NCI-H774 (cell line): ENCODE measurements at places on chromosomes 3 and 15.

DNA sequence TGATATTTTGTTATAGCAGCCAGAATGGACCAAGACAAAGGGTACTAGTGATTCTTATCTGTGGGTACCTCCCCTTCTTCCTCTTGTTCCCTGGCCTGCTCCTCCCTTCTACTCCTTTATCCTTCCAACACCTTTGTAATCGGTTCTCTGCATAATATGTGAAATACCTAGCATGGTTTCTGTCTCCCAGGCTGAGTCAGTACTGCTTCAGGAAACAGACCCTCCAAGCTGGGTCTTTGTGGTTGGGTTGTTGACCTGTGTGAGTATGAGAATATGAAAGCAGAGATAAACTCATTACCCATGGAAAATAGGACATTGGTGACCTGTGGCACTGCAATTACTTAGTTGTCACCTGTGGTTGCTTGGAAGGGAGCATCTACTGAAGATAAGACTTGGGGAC is 69.3 kb upstream of the KLF13 start:
- DNase-seq = no peak

DNA sequence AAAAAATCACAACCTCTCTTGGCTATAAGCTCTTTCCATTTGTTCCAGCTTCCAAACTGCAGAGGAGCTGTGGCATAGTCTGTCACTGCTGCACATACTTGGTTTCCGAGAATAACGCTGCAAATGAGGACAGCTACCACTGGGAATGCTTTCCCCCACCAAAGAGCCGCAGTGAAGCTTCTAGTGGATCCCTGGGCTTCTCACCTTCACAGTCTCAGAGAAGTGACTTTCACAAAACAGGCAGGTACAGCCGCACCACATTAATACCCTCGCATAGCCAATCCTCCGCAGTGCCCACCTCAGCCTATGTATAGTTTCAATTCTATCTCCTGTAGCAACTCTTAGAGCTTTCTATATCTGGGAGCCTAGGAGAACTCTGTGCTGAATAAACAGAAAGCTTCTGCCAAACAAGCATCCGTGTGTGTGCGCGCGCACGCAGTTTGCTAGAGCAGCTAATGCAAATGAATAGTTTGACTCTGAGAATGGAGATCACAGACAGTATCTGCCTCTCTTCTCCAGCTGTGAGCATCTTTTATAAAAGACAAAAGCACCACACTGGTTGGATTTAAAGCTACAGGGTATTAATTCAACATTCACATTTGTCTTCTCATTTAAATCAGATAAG is 81.9 kb upstream of the PLXND1 start:
- DNase-seq = peak; percentile 68

- DNase-seq = no peak
These were observed 477.1 kb upstream of the KCNMB2 start for GRCh38 chr3:178059119-178059518.

DNA sequence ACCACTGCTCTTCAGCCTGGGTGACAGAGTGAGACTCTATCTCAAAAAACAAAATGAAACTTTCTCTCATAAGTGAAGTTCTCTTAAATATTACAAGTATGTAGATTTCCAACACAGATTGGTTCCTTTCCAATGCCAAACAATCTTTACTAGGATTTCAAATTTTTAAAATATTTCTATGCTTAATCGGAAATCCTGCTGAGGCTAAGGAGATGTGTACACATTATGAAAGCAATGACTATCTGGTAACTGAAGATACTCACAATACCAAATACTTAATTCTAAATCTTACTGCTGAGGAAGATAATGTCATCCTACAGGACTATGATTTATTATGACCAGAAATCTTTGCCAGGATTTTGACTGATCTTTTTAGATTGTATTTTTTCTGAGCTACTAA is 255.6 kb upstream of the ZNF717 start:
- no peak for DNase-seq

DNA sequence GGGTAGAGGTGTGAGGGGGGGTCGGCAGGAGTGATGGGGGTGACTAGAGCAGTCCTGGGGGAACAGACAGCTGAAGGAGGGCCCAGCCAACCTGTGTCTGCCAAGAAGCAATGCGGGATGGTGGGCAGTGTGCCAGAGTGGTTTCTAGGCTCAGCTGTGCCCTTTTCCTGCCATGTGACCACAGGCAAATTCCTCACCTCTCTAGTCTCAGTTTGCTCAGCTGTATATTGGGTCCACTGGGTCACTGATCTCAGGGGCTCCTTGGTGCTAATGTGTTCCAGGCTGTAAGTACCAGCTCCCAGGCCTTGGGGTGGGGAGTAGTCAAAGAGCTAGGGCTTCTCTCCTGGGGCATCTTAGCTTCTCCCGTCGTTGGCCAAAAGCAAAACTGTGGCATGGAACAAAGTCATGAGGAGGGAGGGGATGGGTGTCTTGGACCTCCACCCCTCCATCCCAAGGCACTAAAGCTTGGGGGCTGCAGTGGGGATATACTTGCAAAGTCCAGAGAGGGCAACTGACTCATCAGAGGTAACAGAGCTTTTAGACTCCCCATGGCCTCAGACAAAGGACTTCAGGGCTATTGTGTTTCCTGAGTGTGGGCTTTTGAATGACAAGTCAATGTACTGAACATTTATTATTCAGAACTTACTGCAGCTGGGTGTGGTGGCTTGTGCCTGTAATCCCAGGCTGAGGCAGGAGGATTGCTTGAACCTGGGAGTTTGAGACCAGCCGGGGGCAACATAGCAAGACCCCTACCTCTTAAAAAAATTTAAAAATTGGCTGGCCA is 20.9 kb downstream of the SMAD6 start:
- DNase-seq = no peak

- no peak for DNase-seq
These were observed 900 bp upstream of the HYAL3 start for GRCh38 chr3:50299929-50300680.

DNA sequence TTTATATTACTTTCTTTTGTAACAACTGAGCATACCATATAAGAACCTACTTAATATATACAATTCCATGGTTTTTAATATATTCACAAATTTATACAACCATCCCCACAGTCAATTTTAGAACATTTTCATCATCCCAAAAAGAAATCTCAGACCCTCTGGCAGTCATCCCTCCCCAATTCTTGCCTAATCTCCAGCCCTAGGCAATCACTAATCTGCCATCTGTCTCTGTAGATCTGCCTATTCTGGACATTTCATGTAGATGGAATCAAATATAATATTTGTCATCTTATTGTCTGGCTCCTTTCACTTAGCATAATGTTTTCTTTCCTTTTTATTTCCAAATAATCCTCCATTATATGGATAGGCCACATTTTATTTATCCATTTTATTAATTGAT is 92.5 kb downstream of the LARS2 start:
- DNase-seq = no peak

DNA sequence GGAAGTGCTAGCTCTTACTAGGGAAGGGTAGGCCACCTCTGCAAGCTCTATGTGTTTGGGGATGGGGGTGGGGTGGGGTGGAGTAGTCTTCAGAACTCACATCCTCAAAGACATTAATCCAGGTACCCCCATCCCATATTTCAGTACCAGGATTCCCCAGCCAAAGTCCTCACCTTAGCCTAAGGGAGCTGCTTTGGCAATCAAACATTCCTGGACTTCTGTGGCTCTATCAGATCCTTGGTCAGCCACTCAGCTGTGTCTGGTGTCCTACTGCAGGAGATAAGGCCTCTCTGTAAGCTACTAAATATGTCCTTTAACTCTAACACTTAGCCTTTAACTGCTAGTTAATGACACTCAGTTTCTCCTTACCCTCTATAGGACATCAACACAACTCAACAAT is 26.9 kb downstream of the FAM240A start:
- DNase-seq = no peak

GRCh38 chr15:25664761-25665160 is 198.4 kb downstream of the ATP10A start:
- no peak for DNase-seq

DNA sequence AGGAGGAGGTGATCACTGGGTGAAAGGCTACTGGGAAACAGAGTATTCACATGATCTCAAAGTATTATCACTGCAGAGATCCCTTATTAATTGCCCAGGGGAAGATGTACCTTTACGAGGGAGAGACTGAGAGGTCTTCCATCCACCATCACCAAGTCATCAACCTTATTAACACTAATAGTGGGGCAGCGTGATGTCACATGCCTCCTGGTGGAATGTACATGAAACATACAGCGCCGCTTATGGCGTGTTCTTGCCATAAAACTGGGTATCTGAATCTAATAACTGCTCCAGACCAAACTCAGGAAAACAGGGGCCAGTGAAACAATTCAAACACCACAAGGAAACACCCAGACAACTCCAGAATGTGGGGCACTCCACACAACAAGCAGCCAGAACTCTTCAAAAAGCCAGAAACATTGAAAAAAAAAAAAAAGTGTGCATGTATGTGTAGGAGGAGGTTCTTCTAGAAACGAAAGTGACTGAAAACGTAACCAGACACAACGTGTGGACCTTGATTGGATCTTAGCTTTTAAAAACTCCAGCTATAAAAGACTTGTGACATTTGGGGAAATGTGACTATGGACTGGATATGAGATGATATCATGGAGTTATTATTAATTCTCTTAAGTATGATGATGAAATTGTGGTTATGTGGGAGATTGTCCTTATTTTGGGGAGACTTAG is 4.6 kb downstream of the STIMATE start:
- DNase-seq = no peak

GRCh38 chr3:53103397-53104296 is 26.6 kb downstream of the RFT1 start:
- no peak for DNase-seq

- DNase-seq = no peak
These were observed 37.9 kb downstream of the SERP1 start for GRCh38 chr3:150508401-150508800.

DNA sequence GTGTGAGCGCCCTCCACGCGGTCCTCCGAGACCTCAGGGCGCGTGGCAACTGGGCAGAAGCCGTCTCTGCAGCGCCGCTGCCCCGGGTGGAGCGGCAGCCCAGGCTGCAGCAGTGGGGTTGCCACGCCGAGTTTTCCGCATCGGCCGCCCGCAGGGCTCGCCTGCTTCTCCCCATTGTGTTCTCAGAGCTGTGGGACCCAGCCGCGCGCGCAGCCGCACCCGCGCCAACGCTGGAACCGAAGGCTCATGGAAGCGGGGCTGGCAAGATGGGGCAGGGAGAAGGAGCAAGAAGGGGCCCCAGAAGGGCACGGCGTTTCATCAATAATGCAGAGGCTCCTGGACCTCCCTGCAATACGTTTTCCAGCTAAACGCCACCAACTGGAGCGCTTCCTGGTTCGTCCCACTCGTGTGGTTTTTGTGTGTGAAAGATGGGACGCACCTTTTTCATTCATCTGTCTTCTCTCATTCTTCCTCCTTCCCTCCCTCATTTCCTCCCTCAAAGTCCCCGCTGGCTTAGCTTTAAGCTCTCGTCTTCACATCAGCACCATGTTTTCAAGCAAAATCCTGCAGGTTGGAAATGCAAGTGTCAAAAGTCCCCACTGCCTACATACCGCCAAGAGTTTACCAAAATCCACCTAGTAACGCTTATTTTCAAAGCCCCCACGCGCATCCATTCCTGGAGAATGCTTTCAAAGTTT is 1.2 kb downstream of the ROBO1 start:
- no peak for DNase-seq
